ENCODE measurements at places on chromosomes 7 and 10. TPM values are rescaled to one million over a fixed set of nuclear protein-coding genes. Genes with fewer than 3 reads are reported as not detected.

The KCND2 gene
- total RNA-seq = 38.6 TPM

The FAM25A gene
- not detected for total RNA-seq

The PRLHR gene
- total RNA-seq = 2.0 TPM

The TNKS2 gene
- 110 TPM for total RNA-seq

The VAX1 gene
- 1.7 TPM for total RNA-seq

The STRIP2 gene
- 9.6 TPM for total RNA-seq

The OR9A2 gene
- 0.49 TPM for total RNA-seq

The EN2 gene
- not detected for total RNA-seq

The ZNF789 gene
- 19.2 TPM for total RNA-seq

The NPSR1 gene
- not detected for total RNA-seq

The ANXA8 gene
- total RNA-seq = not detected

The SPACDR gene
- total RNA-seq = 0.25 TPM

The PBLD gene
- total RNA-seq = 5.4 TPM

The CDC123 gene
- 93.9 TPM for total RNA-seq

The PVRIG gene
- not detected for total RNA-seq

The FGFBP3 gene
- total RNA-seq = 22.1 TPM

The TMEM213 gene
- not detected for total RNA-seq

The PALD1 gene
- total RNA-seq = 4.9 TPM

Data from temporal lobe (tissue), 4 donors.